HFF-Myc (cell line): ENCODE measurements at places on chromosomes 1 and 21.

DNA sequence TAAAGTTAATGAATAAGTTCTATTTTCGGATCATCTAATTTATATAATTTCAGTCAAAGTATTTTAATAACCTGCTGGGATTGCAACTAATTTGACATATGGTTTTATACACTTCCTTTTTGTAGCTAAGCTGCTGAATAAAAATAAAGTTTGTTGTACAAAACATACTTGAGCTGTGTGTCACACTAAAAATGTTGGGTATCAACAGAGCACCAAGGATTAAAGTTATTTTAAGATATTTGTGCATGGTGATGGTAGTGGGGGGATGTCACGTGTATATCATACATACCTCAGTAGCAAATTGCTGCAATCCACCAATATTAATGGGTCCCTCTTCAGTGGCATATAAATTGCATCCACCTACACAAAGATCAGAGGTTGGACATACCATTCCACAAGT lies 199.6 kb downstream of the DPYD start:
- DNase-seq, result no peak

GRCh38 chr1:63200676-63201075 lies 121.7 kb upstream of the FOXD3 start:
- no peak for DNase-seq

GRCh38 chr1:6426277-6426971 lies 1.8 kb downstream of the ESPN start:
- DNase-seq, result no peak

DNA sequence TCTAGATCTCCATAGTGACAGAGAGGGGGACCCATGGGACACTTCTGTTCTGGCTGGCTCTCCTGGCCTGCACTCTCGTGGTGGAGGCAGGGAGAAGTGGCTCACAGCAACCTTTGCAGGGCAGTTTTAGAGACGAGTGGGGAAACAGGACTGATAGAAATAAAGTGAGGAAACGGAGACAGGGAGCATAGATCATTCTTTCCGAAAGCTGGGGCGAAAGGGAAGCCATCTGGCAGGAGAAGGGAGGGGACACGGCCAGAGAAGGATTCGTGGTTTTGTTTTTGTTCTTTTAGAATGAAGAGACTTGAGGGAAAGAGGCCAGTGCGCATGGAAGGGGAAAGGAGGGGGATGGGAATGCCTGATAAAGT lies 3.5 kb downstream of the TIE1 start:
- DNase-seq, result no peak

DNA sequence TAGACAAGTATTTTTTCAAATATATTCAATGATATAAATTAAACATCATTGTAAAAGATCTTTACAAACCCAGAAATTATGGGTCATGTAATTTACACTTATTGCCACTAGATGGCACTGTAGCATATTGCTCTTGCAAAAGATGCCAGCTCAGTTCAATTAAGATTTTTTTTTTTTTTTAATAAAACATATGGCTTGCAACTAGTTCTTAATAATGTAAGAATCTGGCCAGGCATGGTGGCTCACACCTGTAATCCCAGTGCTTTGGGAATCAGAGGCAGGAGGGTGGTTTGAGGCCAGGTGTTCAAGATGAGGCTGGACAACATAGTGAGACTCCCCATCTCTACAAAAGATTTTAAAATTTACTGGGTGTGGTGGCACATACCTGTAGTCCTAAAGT lies 49.4 kb upstream of the DESI2 start:
- DNase-seq, result peak; percentile 14

DNA sequence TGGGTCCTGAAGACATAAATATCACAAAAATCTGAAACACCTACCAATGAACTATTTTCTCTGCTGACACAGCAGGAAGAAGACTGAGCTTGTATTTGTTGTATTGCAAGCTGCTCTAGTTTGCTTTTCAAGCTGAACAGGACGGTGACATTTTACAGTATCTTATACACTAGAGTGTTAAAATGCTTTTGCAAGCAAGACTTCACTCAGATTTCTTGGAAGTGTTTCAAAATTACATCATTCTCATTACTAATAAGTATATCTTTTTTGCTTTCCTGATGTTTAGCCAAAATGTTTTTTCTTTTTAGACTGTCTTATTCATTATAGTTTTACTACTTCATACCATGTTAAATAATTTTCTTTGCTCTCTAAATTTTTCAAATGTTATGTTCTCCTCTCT lies 427.1 kb upstream of the CXADR start:
- DNase-seq, result no peak

DNA sequence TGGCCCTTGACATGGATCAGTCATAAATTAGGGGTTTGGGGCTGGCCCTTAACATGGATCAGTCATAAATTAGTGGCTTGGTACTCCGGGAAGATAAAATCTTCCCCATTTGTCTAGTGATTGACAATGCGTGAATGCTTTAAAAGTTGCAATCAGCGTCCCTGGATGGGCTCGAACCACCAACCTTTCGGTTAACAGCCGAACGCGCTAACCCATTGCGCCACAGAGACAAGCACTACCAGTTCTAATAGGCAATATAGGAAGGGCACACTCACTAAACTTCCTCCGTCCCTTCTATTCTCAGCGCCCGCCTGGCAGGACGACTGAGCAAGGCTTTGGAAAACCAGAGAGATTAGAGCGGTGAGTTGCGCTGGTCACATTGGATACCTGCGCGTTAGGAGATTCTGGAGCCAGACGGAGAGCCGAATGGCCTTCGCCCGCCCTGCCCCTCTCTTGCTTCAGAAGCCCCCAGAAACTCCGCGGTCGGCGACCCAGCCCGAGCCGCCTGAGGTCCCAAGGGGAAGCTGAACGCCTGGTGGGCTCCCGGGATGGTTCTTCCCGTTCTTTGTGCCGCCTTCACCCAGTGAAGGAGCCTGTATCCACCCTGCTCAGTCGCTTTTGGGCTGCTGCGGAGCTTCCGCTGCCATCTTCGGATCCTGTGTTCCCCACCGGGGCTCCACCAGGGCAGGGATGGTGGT lies 235.9 kb downstream of the FAM72C start:
- no peak for DNase-seq

DNA sequence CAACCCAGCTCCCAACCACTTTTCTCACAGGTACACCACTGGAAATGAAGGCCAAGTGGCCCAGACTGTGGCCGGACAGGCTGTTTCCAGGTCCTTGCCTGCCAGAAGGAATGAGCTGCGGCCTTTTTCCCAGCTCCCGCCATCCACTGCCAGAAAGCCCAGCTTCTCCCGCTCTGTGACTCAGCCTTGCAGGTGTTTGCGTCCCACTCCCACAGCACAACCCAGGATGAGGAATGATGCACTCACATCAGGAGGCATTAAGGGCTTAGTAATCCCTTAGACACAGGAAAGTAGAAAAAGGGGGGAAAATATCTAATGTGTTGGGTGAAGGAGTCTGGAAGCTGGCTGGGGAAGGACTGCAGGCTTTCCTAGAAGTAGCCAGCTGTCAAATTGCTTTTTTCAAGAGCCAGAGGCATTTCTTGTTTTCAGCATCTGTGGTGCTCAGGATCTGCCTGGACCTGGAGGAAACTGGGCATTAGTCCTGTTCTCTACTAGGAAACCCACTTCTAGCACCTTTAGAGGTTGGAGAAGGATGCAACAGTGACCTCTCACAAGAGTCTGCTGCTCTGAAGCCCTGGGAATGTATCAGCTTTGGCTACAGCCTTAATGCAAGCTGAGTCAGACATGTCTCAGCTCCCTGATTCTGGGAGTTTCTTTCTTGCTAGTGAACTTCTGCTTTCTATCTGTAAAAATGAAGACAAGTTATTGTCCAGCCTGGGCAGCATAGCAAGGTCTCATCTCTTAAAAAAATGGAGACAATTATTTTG lies 13.2 kb upstream of the MAP1LC3C start:
- DNase-seq, result no peak

DNA sequence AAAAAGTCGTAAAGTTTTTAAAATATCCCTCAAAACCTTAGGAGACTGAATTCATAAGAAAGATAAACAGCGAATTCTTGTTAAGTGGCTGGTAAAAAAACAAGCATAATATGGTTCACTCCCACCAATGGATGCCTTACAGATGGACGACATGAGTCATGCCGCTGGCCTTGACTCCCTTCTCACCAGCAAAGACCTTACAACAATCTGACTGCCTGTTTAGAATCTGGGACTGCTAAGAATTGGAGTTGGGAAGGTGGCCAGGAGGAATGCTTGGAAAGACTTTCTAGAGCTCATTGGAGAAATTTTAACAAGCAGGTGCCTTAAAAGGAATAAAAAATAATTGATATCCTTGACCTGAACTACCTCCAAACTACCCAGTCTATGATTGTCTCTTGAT lies 206.9 kb upstream of the FMN2 start:
- DNase-seq, result no peak

- no peak for DNase-seq
Measured at GRCh38 chr1:11493972-11494655, 15.2 kb downstream of the DISP3 start.

- DNase-seq, result no peak
Measured at GRCh38 chr1:53944469-53945182, 873 bp downstream of the IFT25 start.

DNA sequence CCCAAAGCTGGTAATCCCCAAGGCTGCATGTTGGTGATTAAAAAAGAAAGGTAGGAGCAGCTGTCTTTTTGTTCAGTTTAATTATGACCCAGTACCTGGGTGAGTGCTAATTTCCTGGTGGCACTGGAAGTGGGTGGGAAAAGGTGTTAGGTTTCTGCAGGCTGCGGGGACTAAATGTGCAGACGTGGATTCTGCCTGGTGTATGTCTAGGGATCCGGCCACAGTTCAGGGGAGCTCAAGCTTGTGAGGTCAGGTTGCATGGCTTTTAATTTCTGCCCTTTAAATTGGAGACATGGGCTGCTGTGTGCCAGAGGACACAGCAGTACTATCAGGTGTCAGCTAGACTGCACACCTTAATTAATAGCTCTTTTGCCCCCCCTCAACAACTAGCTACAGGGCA lies 20.3 kb upstream of the TBX19 start:
- DNase-seq, result no peak

DNA sequence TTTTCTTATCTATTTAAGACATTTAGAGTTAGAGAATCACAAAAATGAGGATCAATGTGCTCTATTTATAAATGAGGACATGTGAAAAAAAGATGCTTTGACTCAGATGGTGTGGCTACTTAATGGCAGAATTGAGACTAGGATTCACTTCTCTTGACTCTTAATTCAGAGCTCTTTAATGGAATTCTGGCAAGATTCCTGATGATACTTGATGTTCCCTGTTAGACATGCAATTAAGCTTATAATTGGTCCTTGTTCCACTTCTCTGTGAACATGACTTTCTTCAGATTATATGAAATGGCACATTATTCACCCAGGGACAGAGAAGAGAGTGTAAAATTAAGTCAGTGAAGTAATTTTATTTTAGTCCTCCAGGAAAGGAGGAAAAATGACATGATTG lies 165.3 kb downstream of the LRRC7 start:
- DNase-seq, result no peak

DNA sequence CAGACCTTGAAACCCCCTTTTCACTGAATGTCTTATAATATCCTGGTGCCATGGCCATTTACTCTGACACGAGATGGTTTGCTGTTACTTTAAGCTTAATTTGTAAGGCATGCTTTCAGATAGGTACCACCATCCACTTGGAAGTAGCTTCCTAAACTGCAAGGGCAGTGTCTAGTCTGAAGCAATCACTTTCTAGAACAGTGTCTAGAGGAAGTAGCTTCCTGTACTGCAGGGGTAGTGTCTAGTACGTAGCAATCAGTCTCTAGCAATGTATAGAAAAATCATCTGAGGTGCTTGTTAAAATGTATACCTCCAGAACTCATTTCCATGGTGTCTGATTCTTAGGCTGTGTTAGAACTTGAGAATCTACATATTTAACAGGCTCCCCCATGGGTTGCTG lies 42.5 kb downstream of the ZBTB40 start:
- no peak for DNase-seq

GRCh38 chr21:44484498-44485253 lies 29.4 kb downstream of the LRRC3 start:
- DNase-seq, result no peak

GRCh38 chr1:204683284-204684205 lies 2.0 kb downstream of the LRRN2 start:
- no peak for DNase-seq

DNA sequence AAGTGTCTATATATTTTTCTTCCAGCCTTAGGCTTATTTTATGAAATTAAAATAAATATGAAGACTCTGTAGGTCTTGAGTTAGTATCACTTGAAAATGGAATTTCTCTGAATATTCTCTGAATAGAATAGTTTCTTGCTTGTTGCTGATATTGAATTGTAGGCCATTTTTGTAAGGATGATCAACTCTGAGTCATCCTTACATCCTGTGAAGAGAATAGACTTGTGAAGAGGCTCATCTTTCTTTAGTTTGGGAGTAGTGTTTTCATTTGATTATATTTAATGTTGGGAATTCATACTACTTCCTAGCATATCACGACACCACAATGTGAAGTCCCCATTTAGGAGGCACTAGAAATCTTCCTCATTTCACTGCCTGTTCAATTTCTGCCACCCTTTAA lies 27.5 kb upstream of the CD1D start:
- no peak for DNase-seq

GRCh38 chr21:45818904-45819285 lies 162.7 kb upstream of the COL6A1 start:
- peak; percentile 61 for DNase-seq

DNA sequence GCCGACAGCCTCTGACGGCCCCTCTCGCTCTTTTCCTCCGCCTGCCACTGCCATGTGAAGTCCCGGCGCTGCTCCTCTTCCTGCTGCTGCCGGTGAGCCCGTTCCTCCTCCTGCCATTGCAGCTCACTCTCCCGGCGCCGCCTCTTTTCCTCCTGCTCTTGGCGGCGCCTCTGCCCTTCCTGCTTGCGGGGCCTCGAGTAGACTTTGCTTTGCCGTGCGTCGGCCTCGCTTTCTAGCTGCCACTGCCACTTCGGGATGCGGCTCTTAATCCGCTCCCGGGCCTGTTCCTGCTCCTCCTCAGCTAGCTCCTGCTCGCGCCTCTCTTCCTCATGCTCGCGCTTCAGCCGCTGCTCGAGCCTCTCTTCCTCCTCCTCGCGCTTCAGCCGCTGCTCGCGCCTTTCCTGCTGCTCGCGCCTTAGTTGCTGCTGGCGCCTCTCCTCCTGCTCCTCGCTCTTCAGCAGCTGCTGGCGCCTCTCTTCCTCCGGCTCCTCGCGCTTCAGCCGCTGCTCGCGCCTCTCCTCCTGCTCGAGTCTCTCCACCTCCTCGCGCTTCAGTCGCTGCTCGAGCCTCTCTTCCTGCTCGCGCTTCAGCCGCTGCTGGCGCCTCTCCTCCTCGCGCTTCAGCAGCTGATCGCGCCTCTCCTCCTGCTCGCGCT lies 4.3 kb downstream of the TCHH start:
- DNase-seq, result no peak

DNA sequence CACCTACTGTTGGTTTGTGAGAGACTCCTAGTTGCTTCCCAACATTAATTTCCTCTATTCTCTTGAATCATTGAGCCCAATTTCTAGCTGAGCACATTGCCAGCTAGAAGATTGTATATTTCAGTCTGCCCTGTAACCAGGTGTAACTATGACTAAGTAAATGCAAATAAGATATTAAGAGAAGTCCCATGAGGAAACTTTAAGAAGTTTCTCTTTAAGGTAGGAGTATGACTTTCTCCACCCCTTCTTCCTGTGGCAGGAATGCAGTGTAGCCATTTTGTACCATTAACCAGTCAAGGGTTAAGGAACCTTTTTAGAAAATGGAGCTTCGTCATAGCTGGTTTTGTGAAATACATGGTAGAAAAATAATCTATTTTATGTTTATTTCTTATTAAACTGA lies 534.2 kb upstream of the RGS18 start:
- DNase-seq, result no peak

GRCh38 chr1:153277852-153278251 lies 18.4 kb downstream of the LORICRIN start:
- DNase-seq, result no peak
